ENCODE measurements at places on chromosomes 1 and 21. TPM values are rescaled to one million over a fixed set of nuclear protein-coding genes. Genes with fewer than 3 reads are reported as not detected.

Gene ENAH
- polyA plus RNA-seq: 2.9 TPM

Gene PKP1
- not detected for polyA plus RNA-seq

Gene FNDC10
- not detected for polyA plus RNA-seq

Gene TNFSF4
- 4.8 TPM for polyA plus RNA-seq

Gene NUF2
- 0.13 TPM for polyA plus RNA-seq

DNA sequence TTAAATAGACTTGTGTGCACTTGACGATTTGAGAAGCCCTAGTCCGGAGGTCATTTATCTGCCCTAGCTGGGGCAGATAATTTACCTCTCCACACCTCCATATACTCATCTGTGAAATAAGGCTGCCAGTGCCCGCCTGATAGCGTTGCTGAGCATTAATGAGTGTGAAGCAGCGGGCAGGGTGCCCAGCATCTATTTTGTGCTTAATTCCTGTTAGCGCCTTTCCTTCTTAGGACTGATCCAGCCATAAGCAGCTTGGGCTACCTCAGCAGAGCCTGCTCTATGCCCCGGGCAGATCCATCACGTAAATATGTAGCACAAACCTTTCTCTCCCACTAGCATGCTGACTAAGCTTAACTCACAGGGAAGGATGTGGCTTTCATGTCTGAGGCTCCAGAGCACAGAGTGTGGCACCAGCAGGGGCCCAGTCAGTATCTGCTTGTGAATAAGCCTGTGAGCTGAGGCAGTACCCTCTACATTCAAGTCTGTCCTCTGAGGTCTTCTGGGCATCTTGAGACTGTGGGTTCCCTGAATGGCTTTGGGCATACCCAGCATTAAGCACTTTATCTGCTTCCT lies 21.5 kb upstream of the RNF187 start:
- peaks cover 13% of the 10 kb centered on the region for H3K36me3 ChIP-seq
- peaks cover 90% of the 10 kb centered on the region for H3K27me3 ChIP-seq
- peaks cover 20% of the 10 kb centered on the region for H3K4me1 ChIP-seq

DNA sequence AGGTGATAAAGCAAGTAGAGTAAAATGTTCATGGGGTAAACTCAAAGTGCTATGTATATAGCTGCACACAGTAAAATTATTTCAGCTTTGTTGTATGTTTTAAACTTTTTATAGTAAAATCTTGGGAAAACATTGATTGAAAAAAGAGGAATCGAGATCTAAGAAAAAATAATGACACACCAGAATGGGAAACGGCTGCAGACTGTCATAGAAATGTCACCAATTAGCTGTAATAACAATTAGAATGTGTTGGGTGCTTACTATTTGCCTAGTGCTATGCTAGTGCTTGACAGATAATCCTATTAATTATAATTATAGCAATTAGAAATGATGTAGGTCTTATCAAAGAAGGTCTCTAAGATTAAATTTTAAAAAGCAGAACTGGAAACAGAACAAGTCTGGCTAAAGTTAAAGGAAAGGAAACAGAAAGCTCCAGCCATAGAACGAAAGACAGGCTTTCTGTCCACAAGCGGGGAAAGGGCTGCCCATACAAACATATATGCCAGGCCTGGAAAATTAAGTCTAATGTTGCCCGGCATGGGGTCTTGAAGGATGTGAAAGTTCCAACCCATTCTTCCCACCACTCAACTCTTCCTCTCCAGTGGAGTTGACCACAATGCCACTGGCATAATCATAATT lies 5.0 kb downstream of the PCNX2 start:
- no peak overlapping the region for H3K4me3 ChIP-seq
- DNase-seq: no peak
- no peak overlapping the region for H3K27ac ChIP-seq
- H3K36me3 ChIP-seq: no peaks in the 10 kb centered on the region

- H3K27ac ChIP-seq: no peak overlapping the region
- peaks cover 14% of the 10 kb centered on the region for H3K27me3 ChIP-seq
- peaks cover 13% of the 10 kb centered on the region for H3K4me1 ChIP-seq
- no peak overlapping the region for H3K4me3 ChIP-seq
- no peaks in the 10 kb centered on the region for H3K36me3 ChIP-seq
Observed at GRCh38 chr21:42089093-42089631, 18.0 kb downstream of the UMODL1 start.

DNA sequence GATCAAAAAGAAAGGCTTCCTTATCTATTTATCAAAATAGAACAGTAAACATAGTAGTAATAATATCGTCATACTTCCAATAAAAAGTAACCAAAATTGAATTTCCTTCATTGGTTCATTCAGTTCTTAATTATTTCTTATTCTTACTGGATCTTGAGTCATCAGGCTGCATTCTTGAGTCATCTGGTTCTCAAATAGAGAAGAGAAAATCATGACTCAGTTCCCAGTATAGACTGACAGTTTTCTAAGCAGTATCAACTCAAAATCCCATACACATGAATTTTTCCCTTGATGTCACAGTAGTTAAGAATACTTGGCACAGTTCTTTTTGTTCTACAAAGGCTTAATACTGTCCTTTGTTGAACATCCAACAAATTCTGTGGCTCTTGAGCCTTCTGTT lies 626.9 kb upstream of the ADGRL4 start:
- no peak overlapping the region for H3K4me3 ChIP-seq
- DNase-seq: no peak
- H3K27me3 ChIP-seq: no peaks in the 10 kb centered on the region
- no peaks in the 10 kb centered on the region for H3K36me3 ChIP-seq

DNA sequence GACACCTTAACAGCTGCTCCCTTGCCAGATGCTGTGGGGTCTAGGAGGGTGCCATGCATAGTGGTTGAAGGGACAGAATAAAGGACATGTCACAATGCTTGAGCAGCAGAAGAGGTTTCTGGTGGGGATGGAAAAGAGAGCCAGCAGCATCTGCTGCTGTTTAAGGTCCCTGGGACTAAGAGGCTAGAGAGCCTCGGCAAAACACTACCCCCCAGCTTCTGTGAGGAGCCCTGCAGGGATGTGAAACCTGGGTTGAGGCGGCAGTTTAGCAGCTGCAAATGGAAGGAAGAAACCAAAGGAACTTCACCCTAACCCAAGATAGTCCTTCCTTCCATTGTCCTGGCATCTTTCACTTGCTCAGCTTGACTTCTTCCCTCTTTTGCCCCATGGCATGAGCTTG lies 39.4 kb downstream of the PLXNA2 start:
- H3K4me3 ChIP-seq: no peak overlapping the region
- no peaks in the 10 kb centered on the region for H3K36me3 ChIP-seq
- H3K27ac ChIP-seq: no peak overlapping the region
- no peak for DNase-seq
- H3K4me1 ChIP-seq: no peaks in the 10 kb centered on the region

DNA sequence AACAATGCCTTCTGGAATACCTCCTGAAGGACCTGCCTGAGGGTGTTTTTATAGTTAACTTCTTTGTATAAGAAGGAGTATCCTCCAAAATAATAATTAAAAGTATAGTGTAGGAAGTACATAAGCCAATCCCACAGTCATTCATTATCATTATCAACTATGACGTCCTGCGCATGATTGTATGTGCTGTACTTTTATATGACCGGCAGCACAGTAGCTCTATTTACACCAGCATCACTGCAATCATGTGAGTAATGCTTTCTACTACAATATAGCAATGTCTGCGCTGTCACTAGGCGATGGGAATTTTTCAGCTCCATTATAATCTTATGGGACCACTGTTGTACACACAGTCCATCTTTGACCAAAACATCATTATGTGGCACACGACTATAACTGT lies 72.0 kb downstream of the BEND5 start:
- peaks cover 16% of the 10 kb centered on the region for H3K27me3 ChIP-seq
- no peak overlapping the region for H3K4me3 ChIP-seq
- no peak for DNase-seq
- no peaks in the 10 kb centered on the region for H3K36me3 ChIP-seq
- H3K4me1 ChIP-seq: no peaks in the 10 kb centered on the region
- no peak overlapping the region for H3K27ac ChIP-seq

DNA sequence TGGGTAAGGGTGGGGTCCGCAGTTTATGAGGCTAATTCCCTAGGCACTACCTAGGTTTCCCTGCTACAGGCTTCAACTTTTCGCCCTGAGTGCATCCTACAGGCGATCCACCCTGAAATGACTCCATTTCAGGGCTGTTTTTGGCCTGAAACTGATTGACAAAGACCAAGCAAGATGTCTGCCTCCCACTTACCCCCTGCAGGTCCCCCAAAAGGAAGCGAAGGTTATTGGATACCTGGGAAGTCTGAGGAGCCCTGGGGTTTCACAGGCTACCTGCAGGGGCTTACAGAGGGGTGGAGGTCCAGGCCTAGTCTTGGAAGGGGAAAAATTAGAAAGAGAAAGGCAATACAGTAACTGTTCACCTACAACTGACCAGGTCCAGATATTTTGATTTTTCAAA lies 3.3 kb upstream of the TBX15 start:
- peaks cover 73% of the 10 kb centered on the region for H3K27me3 ChIP-seq
- no peak for DNase-seq
- no peak overlapping the region for H3K27ac ChIP-seq
- H3K4me1 ChIP-seq: peaks cover 8% of the 10 kb centered on the region
- H3K36me3 ChIP-seq: no peaks in the 10 kb centered on the region

DNA sequence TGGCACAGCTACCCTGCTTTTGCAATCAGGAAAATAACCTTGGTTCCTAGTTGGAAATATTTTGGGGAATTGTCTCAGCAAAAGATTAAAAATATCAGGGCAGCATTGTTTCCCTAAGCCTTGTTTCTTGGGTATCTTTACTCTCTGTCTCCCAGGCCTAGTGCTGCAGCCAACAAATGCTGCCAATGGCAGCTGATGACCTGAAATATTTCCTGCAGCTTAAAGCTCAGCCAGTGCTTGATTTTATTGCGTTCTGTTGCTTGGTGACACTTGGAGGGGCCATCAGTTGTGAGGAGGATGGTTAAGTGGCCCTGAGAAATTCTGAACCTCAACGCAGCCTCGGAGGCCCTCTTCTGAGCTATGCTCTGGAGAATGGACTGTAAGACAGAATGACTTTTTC lies 59.4 kb upstream of the B3GALT5 start:
- no peaks in the 10 kb centered on the region for H3K4me1 ChIP-seq
- no peak overlapping the region for H3K27ac ChIP-seq
- DNase-seq: no peak

GRCh38 chr21:40191616-40192015 lies 324.4 kb downstream of the PCP4 start:
- no peak for DNase-seq
- H3K27me3 ChIP-seq: no peaks in the 10 kb centered on the region
- no peaks in the 10 kb centered on the region for H3K36me3 ChIP-seq
- no peak overlapping the region for H3K4me3 ChIP-seq
- no peak overlapping the region for H3K27ac ChIP-seq

DNA sequence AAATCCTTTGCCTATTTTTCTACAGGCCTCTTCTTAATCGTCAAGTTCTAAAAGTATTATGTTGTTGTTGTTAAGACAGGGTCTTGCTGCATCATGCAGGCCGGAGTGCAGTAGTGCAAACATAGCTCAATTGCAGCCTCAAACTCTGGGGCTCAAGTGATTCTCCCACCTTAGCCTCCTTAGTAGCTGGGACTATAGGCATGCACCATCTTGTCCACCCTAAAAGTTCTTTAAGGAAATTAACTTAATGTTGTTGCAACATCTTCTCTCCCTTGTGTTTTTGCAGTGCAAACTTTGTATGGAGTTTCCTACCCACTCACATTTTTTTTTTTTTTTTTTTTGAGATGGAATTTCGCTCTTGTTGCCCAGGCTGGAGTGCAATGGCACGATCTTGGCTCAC lies 4.1 kb upstream of the VHLL start:
- no peak overlapping the region for H3K27ac ChIP-seq
- no peak overlapping the region for H3K4me3 ChIP-seq
